ENCODE measurements at places on chromosomes 4 and X.

- no peaks in the 10 kb centered on the region for H3K36me3 ChIP-seq
- no peak overlapping the region for H3K4me3 ChIP-seq
- H3K27ac ChIP-seq, result no peak overlapping the region
Observed at GRCh38 chr4:184252136-184253071, 34.7 kb upstream of the ENPP6 start.

DNA sequence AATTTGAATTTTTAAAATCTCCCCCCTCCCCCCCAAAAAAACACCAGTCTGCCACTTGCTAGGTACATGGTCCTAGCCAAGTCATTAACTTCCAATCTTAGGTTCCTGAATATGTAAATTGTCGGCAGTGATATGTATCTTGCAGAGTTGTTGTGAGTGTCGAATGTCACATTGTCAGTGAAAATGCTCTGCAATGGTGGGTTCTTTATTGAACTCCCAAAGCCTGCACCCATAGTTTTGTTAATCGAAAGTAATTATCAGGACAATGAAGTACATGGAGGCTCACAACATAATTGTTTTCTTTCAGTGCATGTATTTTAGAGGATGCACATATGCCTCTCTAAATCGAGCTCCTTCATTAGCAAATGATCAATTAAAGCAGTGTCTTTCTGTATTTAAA lies 185.6 kb upstream of the S100G start:
- no peaks in the 10 kb centered on the region for H3K36me3 ChIP-seq
- no peak overlapping the region for H3K27ac ChIP-seq
- H3K27me3 ChIP-seq, result peaks cover 5% of the 10 kb centered on the region
- no peak overlapping the region for H3K4me3 ChIP-seq

- H3K27me3 ChIP-seq, result no peaks in the 10 kb centered on the region
- H3K4me3 ChIP-seq, result no peak overlapping the region
- no peaks in the 10 kb centered on the region for H3K36me3 ChIP-seq
- H3K27ac ChIP-seq, result no peak overlapping the region
- H3K4me1 ChIP-seq, result no peaks in the 10 kb centered on the region
Observed at GRCh38 chrX:139720979-139721378, 13.0 kb upstream of the MCF2 start.

GRCh38 chr4:145808021-145808650 lies 128.2 kb downstream of the C4orf51 start:
- DNase-seq, result no peak
- no peaks in the 10 kb centered on the region for H3K27me3 ChIP-seq

DNA sequence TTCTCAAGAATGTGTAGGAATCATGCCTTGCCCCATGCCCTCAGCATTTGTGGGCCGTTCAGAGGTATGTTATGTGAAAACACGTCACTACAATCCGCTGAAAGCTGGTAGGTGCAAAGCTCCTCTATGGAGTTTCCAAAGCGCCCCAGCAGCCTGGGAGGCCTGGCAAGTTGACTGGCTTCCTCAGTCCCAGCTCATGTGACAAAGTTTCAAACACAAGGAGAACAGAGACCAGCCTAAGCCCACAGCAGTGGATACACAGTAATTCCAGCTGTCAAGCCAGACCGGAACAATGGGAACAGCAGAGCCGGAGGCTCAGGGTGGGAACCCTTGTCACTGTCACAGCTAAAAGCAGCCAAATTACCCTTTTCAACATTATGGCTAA lies 33.5 kb downstream of the NAT8L start:
- H3K36me3 ChIP-seq, result no peaks in the 10 kb centered on the region
- no peaks in the 10 kb centered on the region for H3K4me1 ChIP-seq
- no peak overlapping the region for H3K27ac ChIP-seq
- peaks cover 4% of the 10 kb centered on the region for H3K27me3 ChIP-seq
- H3K4me3 ChIP-seq, result no peak overlapping the region

DNA sequence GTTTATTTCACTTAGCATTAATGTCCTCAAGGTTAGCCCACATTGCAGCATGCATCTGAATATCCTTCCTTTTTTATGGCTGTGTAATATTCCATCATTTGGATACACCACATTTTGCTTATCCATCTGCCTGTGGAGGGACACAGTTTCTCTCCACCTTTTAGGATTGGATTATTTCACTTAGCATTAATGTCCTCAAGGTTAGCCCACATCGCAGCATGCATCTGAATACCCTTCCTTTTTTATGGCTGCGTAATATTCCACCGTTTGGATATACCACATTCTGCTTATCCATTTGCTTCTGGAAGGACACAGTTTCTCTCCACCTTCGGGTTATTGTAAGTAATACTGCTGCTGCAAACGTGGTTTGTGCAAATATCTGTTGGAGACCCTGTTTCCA lies 110.0 kb downstream of the DHRSX start:
- no peak overlapping the region for H3K27ac ChIP-seq
- peaks cover 15% of the 10 kb centered on the region for H3K36me3 ChIP-seq
- H3K27me3 ChIP-seq, result no peaks in the 10 kb centered on the region
- H3K4me1 ChIP-seq, result no peaks in the 10 kb centered on the region
- no peak overlapping the region for H3K4me3 ChIP-seq
- DNase-seq, result no peak

DNA sequence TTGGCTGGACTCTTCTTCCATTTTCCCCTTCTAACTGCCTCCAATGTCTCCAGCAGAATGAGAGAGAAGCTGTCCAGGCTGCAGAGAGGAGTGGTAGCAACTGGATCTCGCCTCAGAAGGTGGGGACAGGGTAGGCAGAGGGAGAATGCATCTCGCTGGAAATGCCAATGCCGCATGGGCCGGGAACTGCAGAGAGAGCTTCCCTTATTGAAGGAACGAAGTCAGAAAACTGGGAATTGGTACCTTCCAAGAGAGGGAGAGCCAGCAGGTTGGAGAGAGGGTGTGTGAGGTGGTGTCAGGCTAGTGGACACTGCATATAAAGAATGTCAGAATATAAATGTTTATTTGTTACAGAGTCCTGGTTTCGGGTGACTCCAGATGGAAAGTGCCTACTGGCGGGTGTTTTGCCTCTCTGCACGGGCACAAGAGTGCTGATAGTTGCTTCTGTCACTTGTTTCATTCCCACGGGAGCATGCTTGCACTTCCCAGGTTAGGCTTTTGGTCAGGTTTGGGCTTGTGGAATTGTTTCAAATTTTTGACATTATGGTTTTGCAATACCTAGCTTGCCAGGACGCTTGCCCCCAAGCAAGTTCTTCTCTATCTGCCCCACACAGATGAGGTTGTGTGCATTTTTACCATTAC lies 156.8 kb upstream of the STS start:
- H3K36me3 ChIP-seq, result no peaks in the 10 kb centered on the region
- no peak overlapping the region for H3K4me3 ChIP-seq
- H3K4me1 ChIP-seq, result no peaks in the 10 kb centered on the region
- H3K27me3 ChIP-seq, result no peaks in the 10 kb centered on the region
- H3K27ac ChIP-seq, result no peak overlapping the region

DNA sequence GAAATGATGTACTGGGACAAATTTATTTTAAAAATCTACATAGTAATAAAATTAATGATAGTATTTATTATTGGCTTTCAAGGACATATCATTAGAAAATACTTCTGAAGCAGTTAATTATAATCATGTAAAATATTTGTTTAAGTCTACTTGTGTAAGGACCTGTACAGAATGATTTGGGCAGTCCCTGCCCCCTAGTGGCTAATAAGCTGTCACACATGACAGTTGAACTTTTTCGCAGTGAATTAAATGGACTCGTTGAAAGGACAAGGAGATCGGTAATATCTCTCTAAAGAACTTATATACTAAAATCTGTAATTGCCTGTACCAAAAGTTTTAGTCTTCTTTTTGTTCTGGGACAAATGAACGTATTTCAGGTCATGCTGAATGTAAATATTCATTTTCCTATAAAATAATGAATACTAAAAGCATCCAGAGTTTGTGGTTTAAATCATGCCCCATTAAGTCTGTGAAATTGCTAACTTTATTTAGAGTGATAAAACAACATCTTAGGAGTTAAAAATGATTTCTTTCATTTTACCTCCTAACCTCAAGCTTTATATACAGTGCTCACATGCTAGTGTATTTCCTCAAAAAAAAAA lies 13.6 kb downstream of the EXOC1 start:
- no peaks in the 10 kb centered on the region for H3K27me3 ChIP-seq
- H3K27ac ChIP-seq, result no peak overlapping the region
- peaks cover 58% of the 10 kb centered on the region for H3K36me3 ChIP-seq
- H3K4me3 ChIP-seq, result no peak overlapping the region

- DNase-seq, result no peak
- no peaks in the 10 kb centered on the region for H3K36me3 ChIP-seq
- H3K4me1 ChIP-seq, result no peaks in the 10 kb centered on the region
- no peaks in the 10 kb centered on the region for H3K27me3 ChIP-seq
- no peak overlapping the region for H3K27ac ChIP-seq
Observed at GRCh38 chrX:13389501-13389900, 69.6 kb upstream of the ATXN3L start.

DNA sequence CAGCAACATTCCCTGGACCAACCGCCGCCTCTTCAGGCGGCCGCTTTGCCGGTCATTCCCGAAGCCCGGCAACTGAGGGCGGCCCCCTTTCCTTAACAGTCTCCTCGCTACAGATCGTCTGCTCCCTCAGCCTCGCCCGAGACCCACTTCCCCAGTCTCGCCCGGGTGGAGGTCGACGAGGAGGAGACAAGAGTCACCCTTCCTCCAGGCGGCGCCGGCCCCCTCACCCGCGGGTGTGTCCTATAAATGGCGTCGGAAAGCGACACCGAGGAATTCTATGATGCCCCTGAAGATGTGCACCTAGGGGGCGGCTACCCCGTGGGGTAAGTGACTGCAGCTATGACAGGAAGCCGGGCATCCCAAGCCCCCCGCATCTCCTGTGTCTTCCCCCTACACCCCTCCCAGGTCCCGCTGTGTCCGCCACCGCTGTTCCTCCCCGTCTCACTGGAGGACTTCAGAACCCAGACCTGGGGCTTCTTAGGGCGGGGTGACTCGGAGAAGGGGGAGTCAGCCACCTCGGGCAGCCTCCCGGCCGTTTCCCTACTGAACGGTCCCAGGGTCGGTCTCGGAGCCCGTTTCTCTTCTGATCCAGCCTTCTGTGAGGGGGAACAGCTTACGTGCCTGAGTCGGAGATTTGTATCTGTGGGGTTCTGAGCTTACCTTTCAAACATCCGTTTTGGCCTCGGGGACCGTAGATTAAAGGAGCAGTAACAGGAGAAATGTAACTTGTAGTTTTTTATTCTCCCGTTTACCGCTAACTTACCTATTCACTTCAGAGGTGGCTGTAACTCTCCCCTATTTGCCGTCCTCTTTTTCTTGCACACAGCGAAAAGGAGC lies 570 bp downstream of the WDR44 start:
- peak overlapping the region; percentile 78 for H3K27ac ChIP-seq
- peak overlapping the region; percentile 70 for H3K4me3 ChIP-seq
- H3K36me3 ChIP-seq, result no peaks in the 10 kb centered on the region
- peaks cover 25% of the 10 kb centered on the region for H3K4me1 ChIP-seq
- no peaks in the 10 kb centered on the region for H3K27me3 ChIP-seq

GRCh38 chr4:79249881-79250503 lies 75.9 kb downstream of the NAA11 start:
- no peak overlapping the region for H3K27ac ChIP-seq
- H3K27me3 ChIP-seq, result no peaks in the 10 kb centered on the region
- peak; percentile 37 for DNase-seq
- H3K4me1 ChIP-seq, result no peaks in the 10 kb centered on the region
- no peak overlapping the region for H3K4me3 ChIP-seq

DNA sequence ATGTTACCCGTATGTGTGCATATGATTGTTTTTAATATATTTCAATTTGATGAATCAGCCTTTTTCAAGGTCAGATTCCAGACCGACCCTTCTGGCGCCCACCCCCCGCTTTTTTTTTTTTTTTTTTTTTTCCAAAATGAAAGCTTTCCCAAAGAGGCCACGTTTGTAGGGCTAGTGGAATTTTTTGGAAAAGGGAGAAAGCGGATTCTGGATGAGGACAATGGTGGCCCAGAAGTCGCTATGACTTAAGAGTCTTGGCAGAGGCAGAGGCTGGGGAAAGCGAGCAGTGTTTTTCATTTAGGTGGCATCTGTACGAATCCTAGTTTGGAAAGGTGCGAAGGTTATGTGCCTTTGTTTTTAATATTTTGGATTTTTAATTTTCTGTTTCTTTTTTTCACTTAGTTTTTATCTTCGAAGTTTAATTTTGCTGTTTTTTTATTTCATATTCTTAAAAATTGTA lies 14.6 kb downstream of the NDUFB11 start:
- H3K27ac ChIP-seq, result peak overlapping the region; percentile 54
- peak overlapping the region; percentile 58 for H3K4me3 ChIP-seq
- peaks cover 15% of the 10 kb centered on the region for H3K4me1 ChIP-seq
- no peak for DNase-seq

DNA sequence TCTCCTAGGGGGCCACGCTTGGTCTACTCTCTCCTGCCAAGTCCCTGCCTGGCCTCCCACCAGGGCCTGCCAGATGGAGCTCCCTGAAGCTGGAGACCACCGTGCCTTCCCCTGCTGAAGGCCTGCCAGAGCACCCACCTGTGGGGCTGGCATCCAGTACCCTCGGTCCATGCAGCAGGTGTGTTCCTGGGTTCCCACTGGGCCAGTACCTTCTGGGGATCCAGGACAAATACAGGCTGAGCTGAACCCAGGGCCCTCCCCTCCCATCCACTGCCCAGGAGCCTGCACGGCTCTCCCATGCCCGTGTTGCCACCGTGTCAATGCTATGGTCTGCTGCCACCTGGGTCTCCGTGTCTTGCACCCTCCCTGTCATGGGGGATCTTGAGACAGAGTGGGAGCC lies 68.8 kb downstream of the ABLIM2 start:
- no peaks in the 10 kb centered on the region for H3K4me1 ChIP-seq
- H3K36me3 ChIP-seq, result no peaks in the 10 kb centered on the region
- DNase-seq, result no peak
- H3K27me3 ChIP-seq, result no peaks in the 10 kb centered on the region
- H3K4me3 ChIP-seq, result no peak overlapping the region

DNA sequence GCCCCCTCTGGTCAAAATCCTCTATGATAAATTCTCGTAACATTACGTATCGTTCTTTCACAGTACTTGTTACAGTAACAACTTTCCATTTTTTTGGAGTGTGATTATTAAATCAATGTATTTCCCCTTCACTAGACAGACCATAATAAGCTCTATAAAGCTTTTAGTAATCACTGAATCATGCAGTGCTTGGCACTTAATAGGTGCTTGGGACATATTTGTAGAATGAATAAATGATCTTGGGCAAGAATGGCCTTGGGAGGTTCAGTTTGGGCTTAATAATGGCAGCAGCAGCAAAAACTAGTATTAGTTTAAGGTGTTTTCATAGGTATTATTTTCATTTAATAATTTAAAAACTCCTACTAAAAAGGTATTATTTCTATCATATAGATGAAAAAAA lies 33.4 kb upstream of the SFRP2 start:
- H3K4me1 ChIP-seq, result no peaks in the 10 kb centered on the region
- H3K4me3 ChIP-seq, result no peak overlapping the region
- DNase-seq, result no peak
- H3K36me3 ChIP-seq, result no peaks in the 10 kb centered on the region
- H3K27me3 ChIP-seq, result no peaks in the 10 kb centered on the region

DNA sequence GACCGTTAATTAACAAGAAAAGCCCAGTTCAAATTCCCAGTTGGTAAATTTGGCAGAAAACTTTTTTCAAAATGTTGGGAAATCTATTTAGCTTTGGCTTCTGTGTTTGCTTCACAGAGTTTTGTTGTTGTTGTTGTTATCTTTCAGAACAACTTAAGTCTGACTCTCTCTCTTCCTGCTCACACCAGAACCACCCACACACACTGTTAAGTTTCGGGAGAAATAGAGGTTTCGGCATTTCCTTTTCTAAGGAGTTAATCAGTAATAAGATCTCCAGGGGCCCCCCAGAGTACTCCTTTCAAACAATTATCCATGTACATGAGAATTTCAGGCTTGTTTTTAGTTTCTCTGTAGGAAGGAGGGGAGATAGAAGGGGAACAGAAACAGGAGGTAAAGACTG lies 106.2 kb upstream of the PTCHD1 start:
- DNase-seq, result no peak
- H3K27me3 ChIP-seq, result no peaks in the 10 kb centered on the region
- H3K4me1 ChIP-seq, result no peaks in the 10 kb centered on the region
- no peak overlapping the region for H3K27ac ChIP-seq

GRCh38 chr4:119212964-119213606 lies 572 bp downstream of the USP53 start:
- DNase-seq, result no peak
- H3K27me3 ChIP-seq, result no peaks in the 10 kb centered on the region
- no peaks in the 10 kb centered on the region for H3K36me3 ChIP-seq
- H3K4me3 ChIP-seq, result no peak overlapping the region
- H3K4me1 ChIP-seq, result no peaks in the 10 kb centered on the region

Data from DND-41 (cell line).